ENCODE measurements at places on chromosomes 2 and 18.

DNA sequence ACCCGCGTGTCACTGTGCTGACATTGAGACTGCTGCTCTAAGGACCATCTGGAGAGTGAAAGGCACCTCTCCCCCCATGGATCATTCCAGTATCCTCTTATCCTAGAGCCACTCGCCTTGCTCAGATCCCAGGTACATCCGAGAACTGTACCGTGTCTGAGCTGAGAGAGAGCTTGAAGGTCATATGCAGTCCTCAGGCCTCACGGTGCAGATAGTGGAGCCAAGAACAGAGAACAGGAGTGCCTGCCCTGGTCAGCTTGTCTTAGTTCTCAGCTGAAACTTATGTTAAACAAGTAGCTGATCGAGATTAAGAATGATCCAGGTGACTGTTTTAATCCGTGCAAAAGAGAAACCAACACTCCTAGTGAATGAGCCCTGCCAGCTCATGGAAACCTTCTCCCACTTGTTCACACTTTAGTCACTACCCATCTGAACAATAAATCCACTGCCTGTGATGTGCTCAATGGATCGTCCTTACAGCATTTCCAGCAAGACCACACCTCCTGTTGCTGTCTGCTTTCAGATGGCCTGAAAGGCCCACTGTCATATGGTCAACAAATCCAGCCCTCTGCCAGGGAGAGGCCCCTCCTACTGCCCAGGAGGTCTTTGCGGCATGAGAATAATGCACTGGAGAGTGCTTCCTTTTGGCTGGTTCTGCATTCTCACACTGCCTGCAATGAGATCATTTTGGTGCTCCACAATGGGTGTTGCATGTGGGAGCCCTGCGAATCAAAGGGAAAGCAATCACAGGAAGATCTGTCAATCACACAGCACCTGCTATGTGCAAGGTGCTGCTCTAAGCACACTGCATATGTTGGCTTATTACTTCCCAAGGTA, 43.7 kb upstream of the APCDD1 start:
- no peak for DNase-seq

DNA sequence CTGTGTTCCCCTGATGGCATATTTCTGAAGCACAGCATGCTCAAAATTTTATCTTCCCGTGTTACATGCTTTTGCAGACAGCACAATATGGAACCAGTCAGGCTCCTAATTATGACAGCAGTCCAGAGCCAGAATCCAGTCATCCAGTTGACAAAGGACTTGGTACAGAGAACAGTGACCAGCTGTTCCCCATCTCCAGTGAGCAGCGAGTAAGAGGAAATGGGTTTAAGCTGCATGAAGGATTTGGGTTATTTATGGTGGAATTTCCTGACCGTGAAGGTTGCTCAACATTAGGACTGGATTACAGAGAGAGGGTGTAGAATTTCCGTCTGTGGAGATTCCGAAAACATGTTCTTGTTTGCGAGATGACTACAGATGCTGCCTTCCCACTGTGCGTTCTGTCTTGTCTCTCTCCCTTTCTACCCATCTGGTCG, 24.4 kb downstream of the SGPP2 start:
- DNase-seq: peak; percentile 72

GRCh38 chr2:234606896-234607295, 110.0 kb upstream of the ARL4C start:
- peak; percentile 24 for DNase-seq

- no peak for DNase-seq
Measured at GRCh38 chr18:65761636-65762295, 11.0 kb downstream of the CDH7 start.

DNA sequence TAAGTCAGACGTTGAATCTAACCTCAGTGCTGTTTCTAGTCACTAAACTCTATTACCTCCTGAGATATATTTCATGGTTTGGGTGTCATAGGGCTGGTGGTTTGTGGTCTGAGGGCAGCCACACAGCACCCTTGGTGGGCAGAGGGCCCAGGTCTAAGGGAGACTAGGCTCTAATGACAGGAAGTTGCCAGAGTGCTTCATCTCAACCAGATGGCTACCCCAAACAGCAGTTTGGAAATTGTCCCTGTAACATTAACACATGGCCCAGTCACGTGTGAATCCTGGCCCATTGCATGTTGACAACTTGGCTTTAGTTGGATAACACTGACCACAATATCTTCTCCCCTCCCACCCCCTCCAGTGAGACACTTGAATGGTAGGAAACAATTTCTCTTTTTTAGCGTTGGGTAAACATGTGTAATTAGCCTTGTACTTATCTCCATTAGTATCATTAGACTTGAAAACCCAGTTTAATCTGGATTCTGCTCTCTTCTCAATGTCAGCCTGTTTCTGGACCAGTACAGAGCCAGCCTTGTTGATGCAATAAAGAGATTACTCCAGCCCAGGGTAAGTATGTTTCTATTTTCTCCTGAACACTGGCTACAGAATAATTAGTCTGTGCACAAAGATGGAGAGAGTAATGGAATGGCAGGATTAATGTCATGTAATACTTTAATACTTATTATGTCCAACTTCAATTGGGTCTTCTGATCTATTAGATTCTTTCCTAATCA, 187.8 kb upstream of the SIX3 start:
- peak; percentile 22 for DNase-seq

- no peak for DNase-seq
Measured at GRCh38 chr2:196750291-196750923, 49.1 kb downstream of the GTF3C3 start.

Data from fibroblast of the aortic adventitia (primary cell).